ENCODE measurements at places on chromosomes 3 and 15.

- no peak for DNase-seq
Measured at GRCh38 chr3:65351753-65352152, 664.0 kb upstream of the ADAMTS9 start.

GRCh38 chr15:78244893-78245292 is 10.5 kb upstream of the ACSBG1 start:
- DNase-seq: no peak

DNA sequence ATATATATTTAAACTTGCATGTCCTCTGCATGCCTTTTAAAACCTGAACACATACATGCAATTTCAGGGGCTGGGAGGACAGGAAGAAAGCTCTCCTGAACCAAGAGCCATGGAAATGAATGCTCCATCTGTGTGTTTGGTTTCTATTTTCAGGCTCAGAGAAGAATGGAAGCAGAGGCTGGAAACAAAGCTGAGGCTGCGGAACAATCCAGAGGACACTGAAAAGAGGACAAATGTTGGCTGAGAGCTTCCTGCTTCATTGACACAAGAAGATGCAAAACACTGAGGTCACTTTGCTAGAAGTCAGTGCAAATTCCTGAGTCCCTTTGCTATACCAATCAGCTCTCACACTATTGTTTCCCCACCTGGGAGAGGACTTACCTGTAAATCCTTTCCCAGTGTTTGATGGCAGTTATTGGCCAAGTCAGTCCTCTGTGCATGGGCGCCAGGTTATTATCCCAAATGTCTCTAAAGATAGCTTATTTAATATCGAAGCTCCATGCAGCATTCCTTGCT is 12.7 kb downstream of the FAM240A start:
- no peak for DNase-seq

DNA sequence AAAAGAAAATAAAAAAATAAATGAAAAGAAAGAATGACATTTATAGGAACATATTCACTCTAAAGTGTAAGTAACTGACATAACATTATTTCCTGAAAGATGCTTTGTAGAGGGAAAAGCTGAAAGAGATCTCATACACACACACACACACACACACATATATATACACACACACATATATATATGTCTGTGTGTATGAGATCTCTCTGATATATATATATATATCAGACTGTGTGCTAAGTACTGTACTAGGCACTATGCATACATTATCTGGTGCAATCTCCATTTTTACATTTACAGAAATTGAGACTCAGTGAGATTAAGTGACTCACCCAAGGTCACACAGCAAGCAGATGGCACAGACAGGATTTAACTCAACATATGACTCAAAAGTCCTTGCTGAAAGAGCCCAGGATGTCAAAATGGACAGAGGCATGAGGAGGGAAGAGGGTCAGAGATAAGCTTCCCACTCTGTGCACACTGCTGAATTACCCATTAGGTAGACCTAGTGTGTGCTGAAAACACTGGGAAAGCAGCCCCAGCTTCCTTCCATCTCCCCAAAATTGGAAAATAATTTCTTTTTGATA is 15.0 kb downstream of the BHLHE40 start:
- no peak for DNase-seq

DNA sequence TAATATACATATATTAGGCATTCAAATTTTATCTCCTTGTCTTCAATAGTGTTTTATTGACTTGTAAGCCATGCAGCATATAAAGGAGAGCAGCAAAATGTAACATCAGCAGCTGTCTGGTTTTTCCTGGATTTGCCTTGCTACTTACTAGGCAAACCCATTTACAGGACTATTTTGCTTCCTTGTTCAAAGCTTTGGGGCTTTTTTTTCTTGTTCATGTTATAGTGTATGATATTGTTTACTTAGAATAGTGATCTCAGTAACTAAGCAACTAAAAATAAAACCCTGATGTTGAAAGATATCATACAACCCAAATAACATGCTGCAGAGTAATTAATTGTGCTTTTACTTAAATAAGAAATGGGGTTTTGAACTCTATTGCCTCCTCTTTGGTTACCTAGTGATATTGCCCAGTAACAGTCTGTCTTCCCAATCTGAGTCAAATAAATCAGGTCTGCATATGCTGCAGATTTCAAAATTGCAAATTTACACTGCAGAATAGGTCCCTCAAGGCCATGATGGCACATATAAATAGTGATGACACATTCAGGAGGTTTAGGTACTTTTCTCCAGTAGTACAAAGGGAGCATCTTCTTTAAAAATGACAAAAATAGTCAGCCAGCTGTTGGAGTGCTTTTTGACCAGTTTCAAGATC is 578.1 kb upstream of the NECTIN3 start:
- DNase-seq: no peak

DNA sequence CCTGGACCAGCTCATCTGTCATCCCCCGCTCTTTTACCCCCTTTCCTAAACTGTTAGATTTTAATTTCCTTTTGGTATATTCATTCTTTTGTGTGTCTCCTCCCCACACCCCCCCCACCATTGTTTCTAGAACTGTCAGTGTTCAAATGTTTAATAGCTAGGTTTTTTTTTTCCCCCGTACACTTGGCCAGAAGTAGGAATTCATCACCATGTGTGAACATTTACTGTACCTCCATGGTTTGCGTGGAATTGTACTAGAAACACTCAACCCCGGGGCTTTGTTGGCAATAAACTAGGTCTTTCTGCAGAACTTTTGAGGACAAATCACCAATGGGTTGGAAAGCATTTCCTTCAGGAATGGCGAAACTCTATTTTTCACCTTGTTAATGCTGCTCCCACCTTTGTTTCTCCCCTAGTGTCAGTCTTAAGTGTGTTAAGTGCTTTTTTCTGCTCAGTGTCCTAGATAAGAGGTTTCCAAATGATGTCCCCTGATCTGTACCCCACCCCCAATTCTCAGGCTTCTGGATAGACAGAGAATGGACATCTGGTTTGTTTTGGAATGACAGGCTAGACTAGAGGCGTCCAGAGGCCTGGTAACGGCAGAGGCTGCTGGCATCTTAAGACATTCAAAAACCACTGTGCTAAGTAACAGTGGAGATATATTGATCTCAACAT is 76.8 kb downstream of the SMAD3 start:
- no peak for DNase-seq

GRCh38 chr15:80434926-80435720 is 30.9 kb downstream of the ARNT2 start:
- DNase-seq: no peak

GRCh38 chr3:101685870-101686307 is 629 bp downstream of the RPL24 start:
- DNase-seq: no peak

DNA sequence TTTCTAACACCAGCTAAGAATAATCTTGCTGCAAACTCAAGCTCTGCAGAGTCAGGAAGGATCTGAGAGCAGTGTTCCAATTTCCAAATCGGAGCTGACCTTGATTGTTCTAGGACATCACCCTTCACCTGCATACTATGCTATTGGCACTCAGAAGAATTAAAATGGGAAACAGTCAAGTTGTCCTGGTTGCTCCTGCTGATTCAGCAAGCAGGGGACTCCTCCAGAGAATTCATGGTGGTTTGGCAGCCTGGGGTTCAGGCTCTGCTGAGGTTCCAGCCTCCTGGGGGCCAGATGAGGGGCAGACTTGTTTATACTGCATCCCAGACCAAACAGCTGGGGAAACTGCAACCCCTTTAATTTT is 213.7 kb upstream of the ADAMTS9 start:
- no peak for DNase-seq

DNA sequence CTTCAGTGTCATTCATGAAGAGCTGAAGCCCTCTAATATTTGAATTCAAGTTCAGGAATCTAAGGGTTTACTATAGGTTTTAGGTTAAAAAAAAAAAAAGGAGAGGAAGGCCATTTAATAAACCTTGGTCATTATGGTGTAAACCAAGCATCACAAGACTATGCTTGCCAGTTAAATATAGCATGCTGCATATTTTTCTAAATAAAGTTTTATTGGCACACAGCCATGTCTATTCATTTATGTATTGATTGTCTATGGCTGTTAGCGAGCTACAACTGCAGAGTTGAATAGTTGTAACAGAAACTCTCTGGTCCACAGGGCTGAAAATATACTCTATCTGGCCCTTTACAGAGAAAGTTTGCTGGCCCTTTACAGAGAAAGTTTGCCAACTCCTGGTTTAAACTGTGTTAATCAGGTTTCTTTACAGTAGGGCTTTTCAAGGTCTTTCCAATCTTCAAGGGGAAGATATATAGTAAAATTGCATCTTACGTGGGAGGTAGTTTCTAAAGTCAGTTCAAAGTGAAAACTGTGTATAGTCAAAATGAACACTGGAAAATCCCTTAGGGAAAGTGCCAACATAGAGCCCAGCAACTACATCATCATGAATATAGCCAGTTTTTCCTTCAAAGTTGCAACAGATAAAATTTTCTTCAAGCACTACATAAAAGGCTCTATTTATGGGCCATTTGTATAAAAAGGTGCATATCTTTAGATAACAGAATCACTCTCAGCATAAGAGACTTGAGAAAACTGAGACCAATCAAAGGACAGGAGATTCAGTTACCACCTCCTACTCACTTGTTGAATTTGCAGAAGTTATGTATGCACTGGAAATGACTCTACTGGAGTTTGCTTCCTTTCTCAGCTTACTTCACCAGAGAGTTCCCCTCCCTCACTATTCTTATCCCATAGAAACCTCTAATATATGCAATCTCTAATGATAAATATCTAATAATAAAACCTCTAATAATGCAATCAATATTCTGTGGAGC is 49.7 kb upstream of the FRMD4B start:
- no peak for DNase-seq

- DNase-seq: no peak
Measured at GRCh38 chr15:67880651-67881182, 40.9 kb upstream of the RNU6-1 start.

DNA sequence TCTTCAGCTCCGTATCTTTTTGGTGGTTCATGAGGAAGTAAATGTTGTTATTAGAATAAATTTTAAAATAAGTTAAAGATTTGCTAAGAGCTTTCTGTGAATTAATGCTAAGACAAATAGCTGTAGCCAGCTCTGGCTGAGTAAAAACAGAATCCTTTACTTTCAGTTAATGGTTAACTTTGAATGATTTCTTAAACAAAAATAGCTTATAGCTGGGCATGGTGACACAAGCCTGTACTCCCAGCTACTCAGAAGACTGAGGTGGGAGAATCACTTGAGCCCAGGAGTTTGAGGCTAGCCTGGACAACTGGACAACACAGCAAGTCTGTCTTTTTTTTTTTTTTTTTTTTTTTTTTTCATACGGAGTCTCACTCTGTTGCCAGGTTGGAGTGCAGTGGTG is 25.0 kb downstream of the TCAIM start:
- DNase-seq: no peak

DNA sequence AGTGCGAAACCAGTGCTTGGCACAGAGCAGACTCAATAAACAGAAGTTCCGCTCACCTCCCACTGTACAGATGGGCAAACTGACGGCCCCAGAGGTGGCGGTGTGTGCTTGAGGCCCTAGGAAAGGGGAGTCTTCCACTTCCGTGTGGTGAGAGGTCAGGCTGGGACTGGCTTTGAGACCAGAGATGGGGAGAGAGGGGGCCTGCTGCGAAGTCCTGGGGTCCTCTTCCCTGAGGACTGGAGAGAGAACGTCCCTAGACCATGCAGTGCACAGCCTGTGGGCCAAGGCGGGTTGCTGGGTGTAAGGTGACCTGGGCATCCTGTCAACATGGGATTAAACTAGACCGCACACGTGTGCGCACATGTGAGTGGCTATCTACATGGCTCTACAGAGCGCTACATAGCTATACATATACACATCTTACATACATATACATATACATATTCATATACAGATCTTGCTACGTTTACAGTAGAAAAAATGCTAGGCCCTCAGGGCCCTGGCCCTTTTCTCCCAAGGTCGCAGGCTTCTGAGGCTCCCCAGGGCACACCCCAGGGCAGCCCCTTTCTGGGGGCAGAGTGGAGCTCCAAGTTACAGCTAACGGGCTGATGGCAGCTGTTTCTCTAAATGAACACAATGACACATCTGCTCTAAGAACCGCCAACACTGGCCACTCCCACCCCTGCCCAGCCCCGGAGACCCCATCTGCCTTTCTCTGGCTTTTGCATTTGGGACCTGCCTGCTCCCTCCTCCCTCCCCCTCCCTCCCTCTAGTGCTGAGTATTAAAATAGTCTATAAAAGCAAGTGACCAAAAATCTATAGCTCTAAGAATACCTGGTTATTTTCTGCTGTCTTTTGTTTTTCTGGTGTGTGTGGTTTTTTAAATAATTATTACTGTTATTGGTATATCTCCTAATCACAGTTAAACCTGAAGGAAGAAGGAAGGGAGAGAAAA is 47.0 kb downstream of the HCN4 start:
- DNase-seq: no peak

GRCh38 chr15:36294359-36294758 is 285.1 kb upstream of the CDIN1 start:
- DNase-seq: no peak

- DNase-seq: no peak
Measured at GRCh38 chr3:4721511-4721911, 228.4 kb downstream of the ITPR1 start.

DNA sequence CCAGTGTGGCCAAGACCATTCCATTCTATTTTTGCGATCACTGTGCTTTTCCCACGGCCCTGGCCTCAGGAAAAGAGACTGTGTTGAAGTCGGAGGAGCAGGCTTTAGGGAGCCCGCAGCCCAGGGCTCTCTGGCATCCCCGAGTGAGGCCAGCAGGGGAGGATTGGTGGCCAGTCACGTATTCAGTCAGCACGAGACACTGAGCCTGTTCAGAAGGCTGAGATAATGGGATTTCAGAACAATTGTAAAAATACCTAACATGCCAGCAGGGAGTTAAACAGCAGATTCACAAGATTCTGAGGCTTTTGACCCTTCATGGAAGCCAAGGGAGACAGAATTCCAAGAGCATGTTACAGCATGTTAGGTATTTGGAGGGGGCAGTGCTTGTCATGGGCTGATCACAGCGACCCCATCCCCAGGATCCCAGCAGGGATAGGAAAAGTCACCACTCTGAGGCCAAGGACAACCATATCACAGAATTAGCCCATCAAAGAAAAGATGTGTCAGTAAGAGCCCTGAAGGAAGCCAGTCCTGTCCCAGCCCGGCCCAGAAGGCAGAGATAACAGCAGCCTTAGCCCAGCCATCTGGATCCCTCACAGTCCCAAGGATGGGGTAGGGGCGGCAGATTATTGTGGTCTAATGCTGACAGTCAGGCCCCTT is 40.6 kb downstream of the AMOTL2 start:
- no peak for DNase-seq

GRCh38 chr3:12444582-12445471 is 39.5 kb upstream of the TSEN2 start:
- no peak for DNase-seq

DNA sequence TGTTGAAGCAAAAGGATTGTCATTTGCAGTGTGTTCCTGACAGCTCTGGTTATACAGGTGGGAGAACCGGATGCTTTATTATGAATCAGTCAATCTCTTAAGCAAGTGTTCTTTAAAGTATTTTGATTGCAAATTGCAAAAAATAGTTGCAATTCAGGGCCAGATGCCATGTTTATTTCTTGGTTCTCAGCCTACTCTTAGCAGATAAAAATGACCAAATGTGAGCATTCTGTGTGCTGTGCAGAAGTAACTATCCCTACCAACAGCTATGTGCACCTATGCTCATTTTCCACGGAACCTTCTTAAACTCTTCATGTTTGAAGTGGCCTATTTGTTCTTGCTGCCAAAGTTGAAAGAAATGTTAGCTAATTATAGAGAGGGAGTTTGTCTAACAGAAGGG is 262.3 kb upstream of the RASGRP1 start:
- no peak for DNase-seq

Measured in effector CD8-positive, alpha-beta T cell (primary cell).